ENCODE measurements at places on chromosomes 2 and 18. TPM values are rescaled to one million over a fixed set of nuclear protein-coding genes. Genes with fewer than 3 reads are reported as not detected.

Gene ATG9A
- 58.6 TPM for total RNA-seq

Gene RAD51AP2
- total RNA-seq, result not detected

- DNase-seq, result no peak
These were observed 204.5 kb upstream of the RBBP8 start for GRCh38 chr18:22728481-22729105.

DNA sequence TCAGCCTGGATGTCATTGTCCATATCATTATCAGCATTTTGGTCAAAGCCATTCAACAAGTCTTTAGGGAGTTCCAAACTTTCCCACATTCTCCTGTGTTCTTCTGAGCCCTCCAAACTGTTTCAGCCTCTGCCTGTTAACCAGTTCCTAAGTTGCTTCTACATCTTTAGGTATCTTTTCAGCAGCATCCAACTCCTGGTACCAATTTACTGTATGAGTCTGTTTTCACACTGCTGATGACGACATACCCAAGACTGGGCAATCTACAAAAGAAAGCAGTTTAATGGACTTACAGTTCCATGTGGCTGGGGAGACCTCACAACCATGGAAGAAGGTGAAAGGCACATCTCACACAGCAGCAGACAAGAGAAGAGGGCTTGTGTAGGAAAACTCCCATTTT, 94.2 kb downstream of the GULP1 start:
- DNase-seq, result no peak

DNA sequence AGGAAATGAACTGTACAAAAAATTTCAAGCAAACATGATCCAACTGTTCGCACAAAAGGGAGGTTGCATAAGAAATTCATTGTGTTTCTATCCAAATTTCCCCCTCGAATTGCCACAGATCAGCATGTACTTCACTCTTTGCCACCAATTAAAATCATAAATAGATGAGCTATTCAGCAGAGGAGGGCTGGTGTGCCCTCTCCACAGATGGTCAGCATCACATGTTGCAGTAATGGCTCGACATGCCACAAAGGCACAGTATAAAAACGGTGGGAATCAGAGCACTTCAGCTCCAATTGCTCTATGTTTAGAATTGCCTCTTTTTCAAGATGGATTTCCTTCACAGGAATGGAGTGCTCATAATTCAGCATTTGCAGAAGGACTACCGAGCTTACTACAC, at the start of gene G6PC2:
Gene G6PC2, plus strand, starts transcription at position 289 of the 400 bp plus-strand sequence. Its CDS starts 41 bp downstream, at position 330.
- DNase-seq, result no peak

DNA sequence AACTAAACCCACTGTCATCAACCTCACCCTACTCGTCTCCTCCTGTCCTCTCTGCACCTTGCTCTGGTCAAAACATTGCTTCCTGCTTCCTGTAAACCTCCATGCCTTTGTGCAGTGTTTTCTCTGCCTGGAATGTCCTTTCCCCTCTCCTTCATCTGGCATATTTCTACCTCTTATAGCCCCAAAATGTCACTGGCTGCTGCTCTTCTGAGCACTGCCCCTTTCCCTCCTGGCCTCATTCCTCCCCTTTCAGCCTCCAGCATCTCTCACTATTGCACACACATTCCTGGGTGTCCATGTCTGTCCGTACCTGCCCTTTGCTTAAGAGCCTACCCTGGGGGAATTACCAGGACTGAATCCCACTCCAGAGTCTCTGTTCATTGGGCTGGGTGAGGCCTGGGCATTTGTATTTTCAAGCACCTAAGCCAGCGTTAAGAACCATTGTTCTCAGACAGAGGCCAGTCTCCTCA, 84.9 kb downstream of the MOGAT1 start:
- no peak for DNase-seq

- no peak for DNase-seq
These were observed 175.6 kb downstream of the SUCLG1 start for GRCh38 chr2:84283506-84283905.

DNA sequence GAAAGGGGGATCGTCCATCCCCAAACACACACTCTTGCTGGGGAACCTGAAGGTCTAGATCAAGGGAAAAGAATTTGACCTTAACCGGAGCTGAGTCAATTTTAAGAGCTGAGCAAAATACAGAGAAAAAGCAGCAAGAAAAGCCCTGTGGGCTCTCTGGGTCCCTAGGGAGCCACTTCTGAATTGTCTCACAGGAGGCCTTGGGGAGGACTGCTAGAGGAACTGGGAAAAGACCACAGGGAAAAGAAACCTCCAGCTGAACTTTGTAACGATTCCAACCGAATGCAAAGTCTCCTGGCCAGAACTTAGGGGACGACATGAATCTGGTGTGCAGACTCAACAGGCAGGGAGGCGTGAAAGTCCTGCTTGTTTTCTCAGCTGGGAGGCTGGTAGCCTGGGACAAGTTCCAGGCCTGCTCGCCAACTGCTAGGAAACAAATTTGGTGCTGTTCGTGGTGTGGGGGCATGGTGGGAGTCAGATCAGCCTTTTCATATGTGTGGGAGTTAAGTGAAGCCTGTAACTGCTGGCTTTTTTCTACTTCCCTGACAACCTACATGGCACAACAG, 644.6 kb upstream of the CNTNAP5 start:
- no peak for DNase-seq
